Retina (tissue), 1 donor: ENCODE measurements at places on chromosomes 11 and 22.
A peak's percentile ranks its signal among the peaks of the same experiment; 100 is the strongest.

- no peak for DNase-seq
Observed at GRCh38 chr22:19576460-19577421, 52.5 kb upstream of the CLDN5 start.

DNA sequence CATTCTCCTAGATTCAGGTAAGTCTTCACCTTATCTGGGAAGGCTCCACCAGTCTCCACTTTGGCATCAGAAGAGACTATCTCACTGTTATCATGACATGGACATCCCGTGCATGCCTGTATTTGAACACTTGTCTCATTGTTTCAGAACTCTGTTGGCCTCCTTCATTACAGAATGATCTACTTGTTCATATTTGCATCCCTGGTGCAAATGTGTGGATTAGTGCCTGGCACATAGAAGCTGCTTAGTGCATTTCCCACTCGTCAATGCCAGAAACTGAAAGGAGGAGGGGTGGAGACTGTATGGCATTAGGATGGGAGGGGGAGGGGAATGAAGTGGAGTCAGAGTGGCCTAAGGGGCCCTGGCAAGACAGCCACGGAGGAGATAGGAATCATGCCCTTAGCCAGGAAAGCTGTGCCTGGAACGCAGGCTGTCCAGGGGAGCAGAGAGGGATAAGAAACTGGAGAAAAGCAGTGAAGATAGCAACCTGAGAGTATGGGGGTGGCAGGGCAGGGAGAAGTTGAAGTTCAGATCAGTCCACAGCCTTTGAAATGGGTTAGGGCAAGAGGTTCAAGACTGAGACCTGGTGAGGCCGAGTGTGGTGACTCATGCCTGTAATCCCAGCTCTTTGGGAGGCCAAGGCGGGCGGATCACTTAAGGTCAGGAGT lies 53.8 kb upstream of the CAPRIN1 start:
- DNase-seq: no peak

DNA sequence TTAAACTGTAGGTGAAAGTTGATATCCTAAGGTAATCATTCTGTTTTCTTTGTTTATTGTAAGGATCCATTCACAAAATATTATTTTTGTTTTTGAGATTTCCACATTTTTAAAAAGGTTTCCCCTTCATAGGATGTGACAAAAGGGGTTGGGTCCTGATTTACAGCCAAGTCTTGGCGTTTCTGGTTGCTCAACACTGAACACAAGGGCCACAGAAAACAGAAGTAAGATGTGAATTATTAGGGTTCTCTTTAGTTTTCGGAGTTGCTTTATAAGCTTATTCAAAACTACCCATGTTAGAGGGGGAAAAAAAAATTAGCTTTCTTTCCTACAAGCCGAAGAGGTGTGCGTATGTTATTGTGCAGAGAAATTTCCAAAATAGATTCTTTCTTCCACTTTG lies 30.0 kb upstream of the FLI1 start:
- DNase-seq: no peak

DNA sequence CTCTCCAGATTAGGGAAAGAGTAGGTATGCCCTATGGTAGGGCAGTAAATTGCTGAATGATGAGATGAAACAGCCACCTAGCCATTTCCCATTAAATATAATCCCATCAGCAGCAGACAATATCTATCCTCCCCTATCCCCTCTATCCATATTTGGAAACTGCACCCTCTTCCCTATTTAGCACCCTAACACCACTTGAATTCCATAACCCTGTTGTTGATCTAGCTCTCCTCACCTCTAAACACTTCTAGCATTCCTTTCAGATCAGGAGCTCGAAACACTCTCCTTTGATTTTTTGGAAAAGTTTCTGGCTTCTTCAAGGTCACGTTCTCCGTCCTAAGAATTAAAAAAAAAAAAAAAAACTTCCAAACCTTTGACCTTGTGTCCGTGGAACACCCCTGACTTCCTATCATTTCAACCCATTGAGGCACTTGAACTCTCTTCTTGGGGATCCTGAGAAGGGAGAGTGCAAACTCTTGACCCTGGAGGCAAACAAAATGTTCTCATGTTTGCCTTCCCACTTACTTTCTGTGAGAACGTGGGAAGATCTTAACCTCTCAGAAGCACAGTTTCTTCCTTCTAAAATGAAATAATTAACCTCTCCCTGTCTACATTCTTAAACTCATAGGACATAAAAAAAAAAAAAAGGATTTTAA lies 19.0 kb downstream of the TRIM5 start:
- no peak for DNase-seq

DNA sequence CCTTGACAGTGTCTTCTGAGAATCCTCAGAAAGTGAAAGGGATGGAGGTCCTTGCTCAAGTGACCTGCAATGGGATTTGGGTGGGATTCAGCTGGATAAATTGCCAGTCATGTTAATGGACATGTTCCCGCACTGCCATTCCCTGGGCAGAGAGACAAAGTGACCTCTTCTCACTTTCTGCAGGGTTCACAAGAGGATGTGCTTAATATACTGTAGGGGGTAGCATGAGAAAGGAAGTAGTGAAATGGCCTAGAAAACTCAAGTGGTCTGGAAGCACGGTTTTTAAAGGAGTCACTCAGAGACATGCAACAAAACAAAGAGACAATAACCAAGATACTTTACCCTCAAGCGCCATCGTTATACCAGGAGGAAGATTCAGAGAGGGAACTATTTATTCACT lies 70.2 kb downstream of the NELL1 start:
- no peak for DNase-seq

DNA sequence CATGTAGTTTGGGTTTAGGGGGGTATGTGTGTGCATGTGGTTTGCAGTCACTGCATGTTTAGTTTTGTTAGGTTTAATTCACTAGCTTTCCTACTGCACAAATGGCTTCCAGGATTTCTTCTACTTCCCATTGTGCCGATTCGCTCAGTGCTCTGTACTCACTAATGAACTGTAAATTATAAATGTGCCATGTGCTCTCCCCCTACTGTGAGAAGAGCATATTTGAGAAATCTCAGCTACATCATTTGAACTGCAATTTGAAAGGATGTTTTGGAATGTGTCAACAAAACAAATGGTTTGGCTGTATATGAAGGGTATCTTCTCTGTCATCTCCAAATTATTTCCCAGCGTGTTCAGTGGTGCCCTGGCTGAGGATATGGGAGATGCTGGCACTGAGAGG lies 28.1 kb downstream of the CYB5R2 start:
- no peak for DNase-seq

GRCh38 chr22:49372530-49373288 lies 455.0 kb downstream of the BRD1 start:
- DNase-seq: no peak

DNA sequence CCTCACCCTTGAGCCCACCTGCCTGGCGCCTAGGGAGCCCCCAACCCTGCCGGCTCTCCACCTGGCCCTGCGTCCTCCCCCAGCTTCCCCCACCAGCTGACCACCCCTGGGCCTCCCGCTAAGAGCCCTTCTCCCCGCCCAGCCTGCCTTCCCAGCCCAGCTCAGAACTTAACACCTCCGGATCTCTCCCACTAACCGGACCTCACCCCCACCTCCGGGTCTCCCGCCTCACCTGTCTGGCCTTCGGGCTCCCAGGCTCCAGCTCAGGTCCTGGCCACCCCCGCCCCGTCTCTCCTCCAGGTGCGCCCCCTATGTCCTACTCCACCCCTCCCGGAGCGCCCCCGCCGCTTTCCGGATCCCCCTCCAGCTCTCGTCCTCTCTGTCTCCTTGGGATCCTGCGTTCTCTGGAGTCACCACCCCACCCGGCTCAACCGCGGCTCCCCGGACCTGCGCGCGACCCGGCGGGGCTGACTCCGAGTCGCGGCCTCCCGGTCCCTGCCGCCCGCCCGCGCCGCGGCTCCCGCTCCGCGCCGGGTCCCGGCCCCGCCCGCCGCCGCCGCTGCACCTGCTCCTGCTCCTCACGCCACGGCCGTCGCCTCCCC lies at the start of gene KCNJ11:
KCNJ11 (minus strand) TSS at position 51 of the 602 bp plus-strand sequence. CDS start 568 bp downstream, outside the sequence.
- peak; percentile 25 for DNase-seq

DNA sequence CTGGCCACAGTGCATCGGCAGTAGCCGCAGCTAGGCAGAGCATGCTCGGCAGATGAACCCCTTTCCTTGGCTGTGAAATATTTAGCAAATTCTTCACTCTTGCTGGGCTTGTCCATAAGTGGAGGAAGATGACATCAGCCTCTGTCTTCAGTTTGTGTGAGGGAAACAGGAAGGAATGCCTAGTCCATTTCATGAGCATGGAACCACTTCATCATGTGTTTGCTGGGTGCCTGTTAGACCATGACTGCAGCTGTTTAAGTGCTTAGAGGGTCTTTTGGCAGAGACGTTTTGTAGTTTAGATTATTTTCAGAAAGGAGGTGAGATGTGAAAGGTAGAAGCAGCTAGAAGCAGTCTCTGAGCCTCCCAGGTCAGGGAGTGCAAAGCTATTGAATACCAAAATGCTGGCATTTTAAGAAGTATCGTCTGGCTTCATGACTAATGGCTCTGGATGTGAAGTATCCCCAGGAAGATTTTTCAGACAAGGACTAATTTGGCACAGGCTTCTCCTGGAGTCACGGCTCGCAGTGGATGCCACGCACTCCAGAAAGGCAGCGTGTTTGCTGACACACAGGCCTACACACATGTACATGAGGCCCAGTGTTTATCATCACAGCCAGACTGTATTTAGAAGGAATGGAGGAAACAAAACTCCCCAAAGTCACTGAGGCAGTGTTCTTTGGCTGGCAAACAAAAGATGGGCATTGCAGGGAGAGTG lies 43.1 kb upstream of the GRAMD1B start:
- no peak for DNase-seq

- no peak for DNase-seq
Observed at GRCh38 chr11:91295591-91295990, 929.0 kb upstream of the FAT3 start.

- peak; percentile 54 for DNase-seq
Observed at GRCh38 chr11:127493330-127494022, 492.9 kb upstream of the KIRREL3 start.

- DNase-seq: no peak
Observed at GRCh38 chr11:78244080-78244479, 55.4 kb downstream of the USP35 start.

DNA sequence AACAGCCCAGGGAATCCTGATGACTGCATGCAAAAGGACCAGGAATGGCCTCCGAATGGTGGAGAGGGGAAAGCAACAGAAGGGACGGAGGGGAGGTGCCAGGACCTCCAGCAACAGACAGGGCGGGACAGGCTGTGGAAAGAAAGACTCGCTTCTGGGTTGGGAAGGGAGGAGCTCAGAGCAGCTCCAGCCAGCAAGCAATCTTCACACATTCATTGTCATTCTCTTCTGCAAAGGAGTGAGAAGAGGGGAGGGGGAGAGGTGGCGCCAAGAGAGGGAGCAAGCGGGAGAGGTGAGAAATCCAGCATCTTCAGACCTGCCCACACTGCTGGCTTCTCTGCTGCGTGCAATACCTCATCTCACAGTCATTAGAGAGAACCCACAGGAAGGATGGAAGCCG lies 509.0 kb downstream of the BUD13 start:
- no peak for DNase-seq

DNA sequence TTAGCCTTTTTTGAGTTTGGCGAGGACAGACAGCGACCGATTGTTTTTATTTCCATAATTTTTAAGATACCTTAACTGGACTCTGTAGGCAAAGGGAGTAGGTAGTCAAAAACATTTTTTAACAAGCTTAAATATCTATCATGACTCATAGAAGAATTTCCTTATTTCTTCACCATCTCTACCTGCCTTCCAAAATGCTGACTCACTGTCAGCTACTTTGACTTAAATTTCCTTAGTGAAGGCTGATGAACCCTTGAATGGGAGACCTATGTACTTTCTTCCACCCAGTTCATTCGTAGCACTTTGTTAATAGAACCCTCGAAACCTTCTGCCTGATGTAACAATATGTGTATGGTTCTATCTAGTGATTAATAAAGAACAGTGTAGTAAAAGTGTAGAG lies 1.1 kb upstream of the MTMR2 start:
- peak; percentile 10 for DNase-seq

- DNase-seq: no peak
Observed at GRCh38 chr11:57485217-57485990, 25.1 kb downstream of the RTN4RL2 start.

DNA sequence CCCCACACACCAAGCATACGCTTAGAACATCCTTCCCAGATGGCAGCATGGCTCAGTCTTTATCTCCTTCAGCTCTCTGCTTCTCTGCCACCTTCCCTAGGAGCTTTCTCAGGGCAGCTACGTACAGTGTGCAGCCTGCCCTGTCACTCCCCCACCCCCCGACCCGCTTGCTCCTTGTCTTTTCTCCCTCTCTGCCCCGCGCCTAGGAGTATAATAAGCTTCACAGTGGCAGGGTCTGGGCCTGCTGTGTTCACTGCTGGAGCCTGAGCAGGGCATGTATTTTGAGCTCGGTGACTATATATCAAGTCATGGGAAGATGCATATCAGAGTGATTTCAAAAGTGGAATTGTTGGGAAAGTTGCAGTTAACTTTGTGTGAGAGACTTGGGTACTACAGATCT lies 55.8 kb upstream of the ADSL start:
- no peak for DNase-seq

DNA sequence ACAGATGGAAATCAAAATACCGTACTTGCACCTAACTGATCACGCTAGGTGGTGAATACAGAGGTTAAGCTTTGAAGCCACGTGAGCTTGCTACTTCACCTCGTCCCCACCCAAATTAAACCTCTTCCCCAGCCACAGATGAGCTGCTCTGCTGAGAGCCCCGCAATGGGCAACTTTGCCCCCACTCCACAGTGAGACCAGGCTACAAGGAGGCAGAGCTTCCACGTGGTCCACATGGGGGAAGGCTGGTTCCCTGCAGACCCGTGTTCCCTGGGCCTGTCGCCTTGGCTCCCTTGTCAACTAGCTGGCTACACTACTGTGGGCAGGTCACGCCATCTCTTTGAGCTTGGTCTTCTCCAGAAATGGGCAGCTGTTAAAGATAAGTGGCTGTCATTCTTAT lies 10.9 kb downstream of the CD5 start:
- DNase-seq: no peak

GRCh38 chr11:21761000-21761399 lies 431.9 kb upstream of the ANO5 start:
- DNase-seq: no peak

GRCh38 chr11:2120359-2121100 lies 18.7 kb downstream of the IGF2 start:
- DNase-seq: no peak

DNA sequence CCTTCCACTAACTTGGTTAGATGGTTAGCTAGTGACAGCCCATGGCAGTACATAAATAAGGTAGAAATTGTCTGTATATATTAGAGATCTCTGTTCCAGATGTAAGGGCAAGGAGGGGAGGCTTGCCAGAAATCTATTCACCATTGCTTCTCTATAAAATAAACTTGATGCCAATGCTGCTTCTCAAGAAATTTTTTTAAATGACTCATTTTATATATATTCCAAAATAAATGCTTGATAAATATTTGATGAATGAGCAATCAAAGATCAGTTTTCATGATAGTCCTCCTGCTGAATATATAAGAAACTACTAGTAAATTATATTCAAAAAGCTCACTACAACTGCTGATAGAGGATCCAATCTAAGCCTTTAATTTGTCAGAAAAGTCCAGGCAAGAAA lies 710.6 kb upstream of the CCDC179 start:
- DNase-seq: no peak

GRCh38 chr11:18721561-18722292 lies 4.3 kb downstream of the IGSF22 start:
- DNase-seq: peak; percentile 87

- no peak for DNase-seq
Observed at GRCh38 chr22:50545522-50546325, at the start of gene KLHDC7B. Gene KLHDC7B, plus strand, starts transcription at chr22:50545899. Its CDS starts 345 bp downstream, at chr22:50546244.

GRCh38 chr22:22579869-22580604 lies 21.0 kb upstream of the PRAME start:
- DNase-seq: no peak
